ENCODE measurements at places on chromosomes 7 and 10. TPM values are rescaled to one million over a fixed set of nuclear protein-coding genes. Genes with fewer than 3 reads are reported as not detected.

TMEM270 gene
- total RNA-seq: not detected

LIPK gene
- not detected for total RNA-seq

TAS2R41 gene
- not detected for total RNA-seq

GNGT1 gene
- not detected for total RNA-seq

ZNF727 gene
- total RNA-seq: 0.26 TPM

DENND2A gene
- total RNA-seq: 1.0 TPM

ACTL6B gene
- not detected for total RNA-seq

SBDS gene
- 99.3 TPM for total RNA-seq
